Cardiac septum (tissue), 1 donor: ENCODE measurements at places on chromosomes 16 and 17. TPM values are rescaled to one million over a fixed set of nuclear protein-coding genes. Genes with fewer than 3 reads are reported as not detected.

The ALDH3A1 gene
- 0.24 TPM for total RNA-seq

The SPNS1 gene
- 15.6 TPM for total RNA-seq

The GFAP gene
- 7.0 TPM for total RNA-seq

The KLHL10 gene
- not detected for total RNA-seq

The KIF1C gene
- 646 TPM for total RNA-seq

The SLC2A4 gene
- 73.5 TPM for total RNA-seq

The RNF166 gene
- total RNA-seq, result 17.1 TPM

The SLC16A3 gene
- 20.7 TPM for total RNA-seq

The MFSD6L gene
- not detected for total RNA-seq

The MMP28 gene
- 1.2 TPM for total RNA-seq

The SLC47A1 gene
- total RNA-seq, result 11.8 TPM

The CHST5 gene
- 0.11 TPM for total RNA-seq

The ABCA6 gene
- 14.6 TPM for total RNA-seq

The TM4SF5 gene
- not detected for total RNA-seq

The TP53TG3B gene
- not detected for total RNA-seq

The HS3ST3A1 gene
- total RNA-seq, result 3.2 TPM

The DPH1 gene
- 28.8 TPM for total RNA-seq

The PPY gene
- not detected for total RNA-seq

The TP53TG3F gene
- total RNA-seq, result not detected

The CCL18 gene
- total RNA-seq, result 2.3 TPM

The LRRC37A gene
- 0.32 TPM for total RNA-seq

The DLX4 gene
- 0.16 TPM for total RNA-seq

The OR1F1 gene
- total RNA-seq, result not detected

The GPR139 gene
- total RNA-seq, result not detected

The PTX4 gene
- not detected for total RNA-seq

The MYH4 gene
- total RNA-seq, result not detected

The STAT5A gene
- 12.1 TPM for total RNA-seq

The CDH5 gene
- 51.9 TPM for total RNA-seq

The MYL11 gene
- 0.59 TPM for total RNA-seq

The PDILT gene
- not detected for total RNA-seq

The CAPN15 gene
- 18.5 TPM for total RNA-seq

The CCDC200 gene
- total RNA-seq, result not detected

The ADAP2 gene
- total RNA-seq, result 6.8 TPM

The DGKE gene
- 2.2 TPM for total RNA-seq

The GPR142 gene
- 0.16 TPM for total RNA-seq

The TMC8 gene
- 2.2 TPM for total RNA-seq

The MEIOB gene
- not detected for total RNA-seq

The ACAP1 gene
- total RNA-seq, result 16.4 TPM

The NTN1 gene
- total RNA-seq, result 11.5 TPM

The VWA3A gene
- not detected for total RNA-seq

The ANTKMT gene
- total RNA-seq, result 36.6 TPM

The ITGB3 gene
- total RNA-seq, result 5.7 TPM

The PRSS27 gene
- 0.40 TPM for total RNA-seq

The PIK3R6 gene
- 1.00 TPM for total RNA-seq

The LPO gene
- total RNA-seq, result not detected

The RAMP2 gene
- 45.8 TPM for total RNA-seq

The BEAN1 gene
- 2.8 TPM for total RNA-seq

The C17orf100 gene
- total RNA-seq, result 0.48 TPM

The CCL17 gene
- total RNA-seq, result not detected
